Erythroblast (primary cell): ENCODE measurements at places on chromosomes 3 and 15.

DNA sequence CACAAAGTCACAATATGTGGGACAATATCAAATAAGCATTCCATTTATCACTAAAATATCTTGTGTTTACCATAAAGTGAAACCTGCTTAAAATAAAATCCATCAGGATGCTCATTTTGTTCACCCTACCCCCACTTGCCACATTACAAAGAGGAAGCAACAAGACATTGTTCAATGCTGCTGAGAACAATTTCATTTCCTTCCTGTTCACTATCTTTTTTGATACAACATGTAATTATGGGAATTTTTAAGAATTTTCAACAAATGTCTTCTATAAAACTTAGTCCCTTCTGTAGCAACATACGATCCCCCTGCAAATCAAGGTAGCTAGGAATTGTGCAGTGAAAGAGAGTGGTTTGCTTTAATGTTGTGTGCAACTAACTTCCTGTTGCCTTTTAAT, 34.9 kb upstream of the GPR160 start:
- no peak for DNase-seq

DNA sequence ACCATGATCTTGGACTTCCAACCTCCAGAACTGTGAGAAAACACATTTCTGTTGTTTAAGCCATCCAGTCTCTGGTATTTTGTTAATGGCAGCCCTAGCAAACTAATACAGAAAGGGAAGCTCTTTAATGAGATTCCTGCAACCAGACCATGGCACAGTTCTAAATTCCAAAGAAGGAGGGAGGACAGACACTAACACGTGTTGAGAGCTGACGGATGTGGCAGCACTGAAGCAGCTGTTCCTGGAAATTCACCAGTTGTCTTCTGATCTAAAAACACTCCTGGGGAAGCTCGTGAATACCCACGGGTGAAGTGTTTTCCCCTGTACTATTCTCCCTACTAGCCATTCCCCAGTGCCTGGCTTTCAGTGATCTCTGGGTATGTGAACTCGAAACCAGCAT, 56.7 kb downstream of the RPL22L1 start:
- no peak for DNase-seq

DNA sequence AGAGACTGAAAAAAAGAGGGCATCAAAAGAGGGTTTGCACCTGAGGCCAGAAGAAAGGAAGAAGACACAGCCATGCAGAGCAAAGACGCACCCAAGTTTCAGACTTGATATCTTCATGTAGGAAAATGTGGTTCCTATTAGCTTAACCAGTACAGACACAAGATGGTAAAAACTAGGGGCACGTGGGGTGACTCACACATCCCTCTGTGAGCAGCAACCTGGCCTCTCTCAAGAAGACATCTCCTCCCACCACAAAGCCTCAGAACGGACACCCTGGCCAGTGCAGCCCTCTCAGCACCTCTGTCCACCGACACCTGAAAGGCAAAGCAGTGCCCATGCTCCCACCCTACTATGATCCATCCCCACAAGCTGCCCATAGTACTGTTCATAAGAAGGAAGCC, 33.3 kb downstream of the GLB1 start:
- DNase-seq = no peak

DNA sequence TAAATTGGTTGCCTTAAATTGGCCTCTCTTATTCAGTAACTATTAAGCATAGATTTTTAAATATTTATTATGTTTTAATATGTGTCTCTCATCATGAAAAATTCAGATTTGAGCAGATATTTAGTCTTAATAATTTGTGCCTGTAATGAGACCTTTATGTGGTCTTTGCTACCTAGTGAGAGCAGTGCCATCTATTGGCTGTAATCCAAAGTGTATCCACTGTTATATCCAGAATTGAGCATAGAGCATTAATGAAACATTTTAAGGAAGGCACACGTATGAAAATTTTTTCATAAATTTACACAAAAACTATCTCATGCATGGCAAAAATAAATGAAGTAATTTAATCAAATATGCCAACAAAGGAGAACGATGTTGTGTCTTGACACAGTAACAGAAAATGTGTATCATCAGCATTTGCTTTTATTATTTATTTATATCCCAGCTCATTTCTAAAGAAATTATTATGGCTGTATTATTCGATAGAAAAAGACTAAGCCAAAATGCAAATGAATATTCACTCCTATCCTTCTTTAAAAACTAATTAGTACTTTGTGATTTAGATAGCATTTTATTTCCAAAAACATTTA, 203.5 kb downstream of the RSRC1 start:
- DNase-seq = peak; percentile 75

DNA sequence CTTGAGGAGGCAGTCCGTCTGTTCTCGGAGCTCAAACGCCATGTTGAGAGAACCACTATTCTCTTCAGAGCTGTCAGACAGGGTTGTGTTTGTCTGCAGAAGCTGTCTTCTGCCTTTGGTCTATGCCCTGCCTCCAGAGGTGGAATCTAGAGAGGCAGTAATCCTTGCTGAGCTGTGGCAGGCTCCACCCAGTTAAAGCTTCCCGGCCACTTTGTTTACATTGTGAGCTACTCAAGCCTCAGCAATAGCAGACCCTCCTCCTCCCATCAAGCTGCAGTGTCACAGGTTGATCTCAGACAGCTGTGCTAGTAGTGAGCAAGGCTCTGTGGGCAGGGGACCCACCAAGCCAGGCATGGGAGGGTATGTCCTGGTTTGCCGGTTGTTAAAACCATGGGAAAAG, 8.9 kb downstream of the OR5AC2 start:
- DNase-seq = no peak

DNA sequence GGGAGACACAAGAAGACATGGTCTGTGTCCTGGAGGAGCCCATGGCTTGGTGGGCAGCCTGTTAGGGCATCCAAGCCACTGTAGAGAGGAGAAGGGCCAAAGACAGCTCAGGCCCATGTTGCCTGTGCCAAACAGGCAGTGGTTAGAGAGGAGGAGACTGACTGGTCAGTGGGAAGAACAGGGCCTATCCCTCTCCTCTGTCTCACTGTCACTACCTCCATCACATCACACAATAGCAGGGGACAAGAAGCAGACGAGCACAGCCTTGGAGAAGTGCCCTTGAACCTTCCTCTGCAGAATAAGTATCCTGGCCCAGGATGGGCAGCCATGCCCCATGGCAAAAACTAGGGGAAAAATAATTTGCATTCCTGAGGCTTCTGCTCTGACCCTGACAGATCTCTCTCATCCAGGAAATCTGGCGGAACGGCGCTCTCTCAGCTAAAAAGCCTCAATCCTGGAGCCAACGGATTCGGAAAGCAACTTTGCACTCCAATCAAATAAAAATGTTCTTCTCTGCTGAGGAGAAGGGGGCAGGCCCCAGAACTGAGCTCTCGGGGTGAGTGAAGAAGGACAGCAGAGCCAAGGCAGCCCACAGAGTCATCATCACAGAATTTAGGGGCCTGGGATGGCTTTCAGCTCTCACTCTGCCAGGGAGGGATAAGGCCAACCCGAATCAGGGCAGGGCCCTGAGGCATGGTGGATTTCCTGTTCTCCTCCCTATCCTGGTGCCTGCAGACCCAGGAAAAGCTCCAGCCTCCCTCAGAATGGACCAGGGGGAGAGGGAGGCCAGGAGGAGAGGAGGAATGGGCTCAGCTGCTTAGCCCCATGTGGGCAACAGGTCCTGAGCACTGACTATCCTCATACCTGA, 1.6 kb downstream of the SHF start:
- no peak for DNase-seq
